Fibroblast of the aortic adventitia (primary cell): ENCODE measurements at places on chromosomes 5 and 9. TPM values are rescaled to one million over a fixed set of nuclear protein-coding genes. Genes with fewer than 3 reads are reported as not detected.

- DNase-seq = peak; percentile 93
Observed at GRCh38 chr5:37552770-37553719, 173.9 kb downstream of the WDR70 start.

DNA sequence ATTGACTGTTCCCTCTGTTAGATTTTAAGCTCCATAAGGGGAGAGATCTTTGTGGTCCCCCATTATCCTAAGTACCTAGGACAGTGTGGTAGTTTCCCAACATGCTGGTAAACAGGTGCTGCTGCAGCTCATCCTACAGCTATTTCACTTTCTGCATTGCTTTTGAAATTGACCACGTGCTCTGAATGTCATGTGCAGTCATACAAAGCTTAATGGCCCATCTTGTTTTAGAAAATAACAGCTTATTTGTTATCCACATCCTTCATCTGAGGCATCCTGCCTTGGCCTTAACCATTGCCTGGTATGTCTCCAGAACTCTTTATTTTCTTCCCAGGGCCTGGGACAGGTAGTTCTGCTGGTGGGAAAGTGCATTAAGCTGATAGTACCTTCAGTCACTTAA is 14.7 kb downstream of the PIK3R1 start:
- DNase-seq = no peak

DNA sequence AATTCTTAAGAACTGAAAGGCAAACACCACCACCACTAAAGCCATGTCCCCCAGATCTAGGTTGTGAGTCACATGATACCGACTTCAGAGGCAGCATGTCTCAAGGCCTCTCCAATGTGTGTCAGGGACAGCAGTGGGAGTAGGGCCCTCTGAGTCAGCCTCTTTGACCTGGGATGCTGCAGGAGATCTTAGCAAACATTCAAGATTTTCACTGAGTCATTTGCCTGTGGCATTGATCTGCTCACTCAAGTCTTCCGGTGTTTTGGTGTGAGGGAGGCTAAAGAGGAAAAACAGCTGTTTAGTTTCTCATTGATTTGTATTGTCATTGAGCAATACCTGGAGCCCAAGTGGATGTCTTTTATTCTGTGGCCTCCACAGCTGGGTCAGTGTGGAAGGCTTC is 36.1 kb downstream of the TMC1 start:
- DNase-seq = peak; percentile 84

GRCh38 chr5:52504584-52505240 is 283.0 kb upstream of the ITGA1 start:
- DNase-seq = no peak

DNA sequence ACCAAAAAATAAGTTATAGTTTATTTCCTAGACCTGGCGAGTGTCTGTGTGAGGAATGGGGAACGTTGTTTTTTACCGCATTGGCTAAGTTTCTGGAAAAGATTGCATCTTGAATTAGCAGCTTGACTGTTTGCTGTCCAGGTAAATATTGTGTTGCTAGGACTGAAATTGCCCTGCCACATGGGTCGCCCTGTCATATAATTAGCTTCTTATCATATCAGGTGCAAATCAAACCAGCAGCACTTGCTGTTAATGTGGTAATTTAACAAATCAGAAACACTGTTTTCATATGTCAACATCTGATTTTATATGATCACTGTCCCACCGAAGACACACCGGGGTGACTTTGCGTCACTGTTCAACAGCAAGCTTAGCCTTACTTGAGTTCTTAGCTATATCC is 63.7 kb upstream of the ZNF622 start:
- no peak for DNase-seq

GRCh38 chr9:78127279-78128225 is 95.9 kb upstream of the GNAQ start:
- no peak for DNase-seq

GRCh38 chr5:37396352-37396751 is 17.2 kb downstream of the WDR70 start:
- no peak for DNase-seq

DNA sequence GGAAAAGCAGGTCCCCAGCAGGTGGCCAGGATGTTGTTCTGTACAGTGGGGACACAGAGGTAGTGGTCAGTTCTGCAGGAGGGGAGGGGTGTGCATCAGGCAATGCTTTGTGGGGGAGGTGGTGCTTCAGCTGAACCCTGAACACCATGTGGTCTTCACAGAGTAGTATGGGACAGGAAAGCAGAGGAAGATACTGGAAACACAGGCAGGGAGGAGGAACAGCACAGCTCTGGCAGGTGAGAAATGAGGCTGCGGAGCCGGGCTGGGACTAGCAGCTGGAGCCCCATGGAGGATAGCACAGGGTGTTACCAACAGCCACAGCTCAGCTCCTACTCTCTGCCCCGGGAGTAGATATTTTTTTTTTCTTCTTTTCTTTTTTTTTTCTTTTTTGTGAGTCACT is 161.5 kb downstream of the ENTREP1 start:
- DNase-seq = no peak

SLC6A18 gene
- not detected in 2 replicates for total RNA-seq

S100Z gene
- not detected in 2 replicates for total RNA-seq

KIF4B gene
- total RNA-seq = not detected in 2 replicates

MYOT gene
- total RNA-seq = not detected in 2 replicates

OTULINL gene
- 0.33 and 1.6 TPM in 2 replicates for total RNA-seq
